ENCODE measurements at places on chromosomes 12 and 14. TPM values are rescaled to one million over a fixed set of nuclear protein-coding genes. Genes with fewer than 3 reads are reported as not detected.

TSPAN19 gene
- not detected for total RNA-seq

KIF5A gene
- total RNA-seq, result 0.08 TPM

FAM90A1 gene
- 0.12 TPM for total RNA-seq

AQP2 gene
- not detected for total RNA-seq

- H3K4me1 ChIP-seq, result no peaks in the 10 kb centered on the region
- no peaks in the 10 kb centered on the region for H3K36me3 ChIP-seq
- H3K27me3 ChIP-seq, result no peaks in the 10 kb centered on the region
- H3K4me3 ChIP-seq, result no peak overlapping the region
- H3K27ac ChIP-seq, result no peak overlapping the region
- no peak for DNase-seq
Measured at GRCh38 chr12:48247181-48247966, 44.3 kb upstream of the OR10AD1 start.

GRCh38 chr12:94731733-94732360 is 81.5 kb upstream of the TMCC3 start:
- no peak for DNase-seq
- H3K27me3 ChIP-seq, result no peaks in the 10 kb centered on the region
- peaks cover 2% of the 10 kb centered on the region for H3K4me1 ChIP-seq
- no peak overlapping the region for H3K4me3 ChIP-seq

DNA sequence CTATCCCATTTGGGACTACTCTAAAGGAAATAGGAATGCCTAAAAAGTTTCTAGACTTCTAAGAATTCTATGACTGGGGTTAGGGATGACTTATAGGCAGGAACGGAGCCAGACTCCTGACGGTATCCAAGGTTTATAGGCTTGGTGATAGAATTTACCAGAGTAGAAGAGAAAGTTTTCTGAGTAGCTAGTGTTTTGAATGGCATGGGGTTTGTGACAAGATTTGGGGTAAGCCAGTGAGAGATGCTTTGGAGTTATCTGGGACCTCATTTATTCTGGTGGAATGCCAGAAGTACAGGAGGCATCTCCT is 444.6 kb downstream of the RAD51B start:
- H3K4me3 ChIP-seq, result no peak overlapping the region
- peaks cover 7% of the 10 kb centered on the region for H3K4me1 ChIP-seq
- H3K27ac ChIP-seq, result no peak overlapping the region
- H3K36me3 ChIP-seq, result no peaks in the 10 kb centered on the region
- H3K27me3 ChIP-seq, result no peaks in the 10 kb centered on the region

DNA sequence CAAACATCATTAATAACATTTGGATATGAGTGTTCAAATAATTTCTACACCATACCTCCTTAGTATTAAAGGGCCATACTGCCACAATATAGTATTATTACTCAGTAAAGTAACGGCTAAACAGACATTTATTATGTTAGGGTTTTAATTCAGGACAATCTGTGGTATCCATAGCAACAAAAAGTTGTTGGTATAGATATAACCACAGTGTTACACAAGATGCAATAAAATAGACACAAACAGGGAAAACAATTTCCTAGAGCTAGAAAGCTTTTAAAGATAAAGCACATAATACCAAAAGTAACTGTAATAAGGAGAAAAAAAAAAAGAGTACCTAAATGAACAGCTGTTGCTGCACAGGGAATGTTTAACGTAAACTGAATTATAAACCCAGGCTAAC is 16.1 kb downstream of the CNIH1 start:
- H3K27me3 ChIP-seq, result no peaks in the 10 kb centered on the region
- no peaks in the 10 kb centered on the region for H3K4me1 ChIP-seq

- no peaks in the 10 kb centered on the region for H3K27me3 ChIP-seq
- H3K4me1 ChIP-seq, result peaks cover 10% of the 10 kb centered on the region
- no peaks in the 10 kb centered on the region for H3K36me3 ChIP-seq
- no peak overlapping the region for H3K27ac ChIP-seq
- DNase-seq, result no peak
Measured at GRCh38 chr12:75905922-75906321, 125.7 kb downstream of the PHLDA1 start.

GRCh38 chr14:67846029-67846610 is 26.5 kb downstream of the RAD51B start:
- H3K27me3 ChIP-seq, result no peaks in the 10 kb centered on the region
- H3K4me3 ChIP-seq, result no peak overlapping the region
- no peak for DNase-seq
- no peaks in the 10 kb centered on the region for H3K36me3 ChIP-seq
- H3K27ac ChIP-seq, result no peak overlapping the region

GRCh38 chr14:55605793-55606192 is 25.8 kb downstream of the KTN1 start:
- H3K4me1 ChIP-seq, result peaks cover 4% of the 10 kb centered on the region
- no peaks in the 10 kb centered on the region for H3K36me3 ChIP-seq
- no peak for DNase-seq
- no peak overlapping the region for H3K4me3 ChIP-seq
- no peak overlapping the region for H3K27ac ChIP-seq
- no peaks in the 10 kb centered on the region for H3K27me3 ChIP-seq

- H3K4me1 ChIP-seq, result no peaks in the 10 kb centered on the region
- no peaks in the 10 kb centered on the region for H3K27me3 ChIP-seq
- no peak overlapping the region for H3K4me3 ChIP-seq
- H3K36me3 ChIP-seq, result no peaks in the 10 kb centered on the region
- no peak for DNase-seq
Measured at GRCh38 chr14:51828017-51828797, 32.2 kb upstream of the GNG2 start.

- H3K36me3 ChIP-seq, result no peaks in the 10 kb centered on the region
- no peaks in the 10 kb centered on the region for H3K4me1 ChIP-seq
- no peak overlapping the region for H3K27ac ChIP-seq
- no peak overlapping the region for H3K4me3 ChIP-seq
- no peak for DNase-seq
- H3K27me3 ChIP-seq, result no peaks in the 10 kb centered on the region
Measured at GRCh38 chr12:30580344-30580743, 115.3 kb downstream of the IPO8 start.

- H3K4me1 ChIP-seq, result no peaks in the 10 kb centered on the region
- no peak for DNase-seq
- H3K36me3 ChIP-seq, result no peaks in the 10 kb centered on the region
- H3K4me3 ChIP-seq, result no peak overlapping the region
- H3K27me3 ChIP-seq, result no peaks in the 10 kb centered on the region
- H3K27ac ChIP-seq, result no peak overlapping the region
Measured at GRCh38 chr14:33370426-33370825, 431.7 kb downstream of the NPAS3 start.

DNA sequence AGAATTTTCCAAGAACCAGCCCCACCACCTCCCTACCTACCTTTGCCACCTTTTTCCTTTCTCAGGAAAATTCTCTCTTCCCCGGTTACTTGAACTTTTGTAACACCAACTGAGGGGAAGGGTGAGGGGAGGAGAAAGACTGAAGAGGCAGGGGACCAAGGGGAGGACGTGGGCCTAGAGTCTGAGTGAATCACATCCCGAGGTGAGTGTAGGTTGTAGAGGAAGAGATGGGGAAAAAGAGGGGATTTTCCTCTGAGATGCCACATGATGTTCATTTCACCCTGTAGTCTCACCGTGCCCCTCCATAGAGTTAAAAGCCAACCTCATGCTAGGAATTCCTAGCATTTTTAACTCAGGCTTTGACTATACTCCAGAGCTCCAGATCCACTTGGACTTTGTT is 311.8 kb downstream of the RPAP3 start:
- H3K4me1 ChIP-seq, result no peaks in the 10 kb centered on the region
- H3K36me3 ChIP-seq, result no peaks in the 10 kb centered on the region
- H3K27me3 ChIP-seq, result no peaks in the 10 kb centered on the region
- DNase-seq, result no peak

DNA sequence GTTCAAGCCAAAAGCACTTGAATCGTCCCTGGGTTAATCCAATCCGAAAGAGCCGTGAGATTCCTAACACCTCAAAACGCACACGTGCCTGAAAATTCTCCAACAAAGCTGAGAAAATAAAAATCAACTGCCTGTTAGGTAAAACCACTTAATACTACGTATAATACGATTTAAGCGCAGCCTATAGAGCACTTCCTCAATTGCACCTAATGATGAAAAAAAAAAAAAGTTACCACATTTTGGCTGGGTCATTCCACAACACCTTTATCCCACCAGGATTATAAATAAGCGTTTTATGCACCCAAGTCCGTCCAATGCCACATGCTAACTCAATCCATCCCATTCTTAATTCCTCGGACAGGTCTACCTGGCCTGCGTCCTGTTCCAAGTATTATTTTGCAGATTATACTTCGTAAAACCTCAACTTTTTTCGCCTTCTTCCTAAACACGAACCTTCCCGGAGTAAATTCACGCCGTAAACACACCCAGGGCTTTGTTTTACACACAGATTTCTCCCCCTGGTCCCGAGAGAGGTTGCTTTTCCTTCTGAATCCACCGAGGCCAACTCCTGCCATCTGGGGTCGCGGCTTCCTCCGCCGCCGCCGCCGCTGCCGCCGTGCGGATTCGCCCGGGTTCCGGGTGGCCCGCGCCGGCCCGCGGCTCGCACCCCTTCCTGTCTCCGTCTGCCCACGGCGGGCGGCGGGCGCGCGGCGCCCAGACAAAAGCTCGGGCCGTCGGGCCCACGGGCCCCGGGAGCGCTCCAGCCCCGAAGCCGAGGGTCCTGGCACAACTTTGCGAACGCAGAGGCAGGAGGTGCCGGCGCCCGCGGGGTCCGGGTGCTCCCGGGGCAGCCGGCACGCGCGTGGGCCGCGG is 66.2 kb downstream of the RNF34 start:
- H3K27me3 ChIP-seq, result no peaks in the 10 kb centered on the region
- H3K27ac ChIP-seq, result no peak overlapping the region
- H3K4me1 ChIP-seq, result no peaks in the 10 kb centered on the region

GRCh38 chr14:58784931-58785330 is 147.2 kb downstream of the DACT1 start:
- peaks cover 6% of the 10 kb centered on the region for H3K4me1 ChIP-seq
- no peak for DNase-seq
- no peak overlapping the region for H3K4me3 ChIP-seq
- no peaks in the 10 kb centered on the region for H3K36me3 ChIP-seq
- no peaks in the 10 kb centered on the region for H3K27me3 ChIP-seq

DNA sequence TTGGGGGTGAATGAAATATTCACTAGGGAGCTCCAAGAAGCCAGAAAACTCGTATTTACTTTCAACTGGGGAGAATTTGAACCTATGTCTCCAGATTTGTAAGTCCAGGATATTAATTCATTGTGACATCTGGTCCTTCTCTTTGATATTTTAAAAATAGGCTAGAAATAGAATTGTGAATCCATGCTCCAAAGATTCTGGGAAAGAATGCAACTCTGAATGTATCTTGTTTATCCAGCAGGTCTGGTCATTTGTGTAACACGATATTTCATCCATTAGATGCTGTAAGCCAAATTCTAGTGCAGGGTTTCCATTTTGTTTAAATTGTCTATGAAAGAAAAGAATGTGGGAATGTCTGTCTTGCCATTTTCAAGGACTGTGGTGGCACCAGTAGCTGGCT is 334.7 kb downstream of the BMP4 start:
- peaks cover 5% of the 10 kb centered on the region for H3K4me1 ChIP-seq
- no peak for DNase-seq
- no peaks in the 10 kb centered on the region for H3K27me3 ChIP-seq
- no peak overlapping the region for H3K27ac ChIP-seq

DNA sequence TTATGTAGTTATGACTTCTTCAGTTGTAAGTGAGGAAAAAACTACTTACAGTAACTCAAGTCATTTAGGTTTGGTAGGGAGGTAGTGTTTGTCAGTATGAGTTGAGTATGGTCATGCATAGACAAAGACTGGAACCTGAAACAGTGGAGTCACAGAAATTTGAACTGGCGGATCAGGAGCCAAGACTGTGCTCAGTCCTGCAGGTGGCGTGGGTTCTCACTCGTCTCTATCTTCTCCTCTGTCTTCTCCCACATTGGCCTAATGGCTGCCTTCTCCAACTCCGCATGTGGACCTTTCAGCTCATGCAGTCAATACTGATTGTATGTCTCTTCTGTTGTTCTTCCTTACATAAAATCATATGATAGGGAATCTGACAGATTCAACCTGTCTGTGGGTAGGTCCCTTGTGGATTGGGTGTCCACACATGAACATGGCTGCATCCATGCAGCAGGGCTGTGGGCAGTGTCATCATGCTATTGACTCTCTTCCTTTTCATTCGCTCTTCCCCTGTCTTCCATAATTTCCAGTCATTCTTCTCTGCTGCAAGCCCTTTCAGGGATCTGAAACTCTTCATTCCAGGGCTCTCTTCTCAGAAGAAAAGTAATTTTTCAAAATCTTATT is 78.8 kb upstream of the NEDD1 start:
- H3K27ac ChIP-seq, result no peak overlapping the region
- no peaks in the 10 kb centered on the region for H3K4me1 ChIP-seq
- H3K36me3 ChIP-seq, result no peaks in the 10 kb centered on the region
- no peaks in the 10 kb centered on the region for H3K27me3 ChIP-seq
- no peak overlapping the region for H3K4me3 ChIP-seq

DNA sequence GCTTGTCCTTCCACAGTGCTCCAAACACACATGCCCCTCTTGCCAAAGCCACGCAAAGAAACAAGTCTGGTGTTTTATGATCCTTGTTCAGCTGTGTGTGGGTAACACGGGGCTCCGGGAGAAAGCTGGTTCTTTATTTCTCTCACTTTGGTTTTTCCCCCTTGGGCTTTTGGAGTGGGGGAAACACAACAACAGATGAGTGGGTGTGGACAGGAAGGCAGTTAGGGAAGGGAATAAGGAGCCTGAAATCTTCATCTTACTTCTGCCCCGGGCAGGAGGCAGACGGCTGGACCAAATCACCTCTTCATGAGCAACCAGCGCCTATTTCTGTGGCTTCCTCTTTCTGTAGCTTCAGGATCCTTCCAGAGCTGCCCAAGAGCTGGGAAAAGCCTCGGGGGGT is 218.5 kb downstream of the PHETA1 start:
- H3K27me3 ChIP-seq, result no peaks in the 10 kb centered on the region
- H3K4me1 ChIP-seq, result no peaks in the 10 kb centered on the region
- H3K27ac ChIP-seq, result no peak overlapping the region
- H3K36me3 ChIP-seq, result no peaks in the 10 kb centered on the region

DNA sequence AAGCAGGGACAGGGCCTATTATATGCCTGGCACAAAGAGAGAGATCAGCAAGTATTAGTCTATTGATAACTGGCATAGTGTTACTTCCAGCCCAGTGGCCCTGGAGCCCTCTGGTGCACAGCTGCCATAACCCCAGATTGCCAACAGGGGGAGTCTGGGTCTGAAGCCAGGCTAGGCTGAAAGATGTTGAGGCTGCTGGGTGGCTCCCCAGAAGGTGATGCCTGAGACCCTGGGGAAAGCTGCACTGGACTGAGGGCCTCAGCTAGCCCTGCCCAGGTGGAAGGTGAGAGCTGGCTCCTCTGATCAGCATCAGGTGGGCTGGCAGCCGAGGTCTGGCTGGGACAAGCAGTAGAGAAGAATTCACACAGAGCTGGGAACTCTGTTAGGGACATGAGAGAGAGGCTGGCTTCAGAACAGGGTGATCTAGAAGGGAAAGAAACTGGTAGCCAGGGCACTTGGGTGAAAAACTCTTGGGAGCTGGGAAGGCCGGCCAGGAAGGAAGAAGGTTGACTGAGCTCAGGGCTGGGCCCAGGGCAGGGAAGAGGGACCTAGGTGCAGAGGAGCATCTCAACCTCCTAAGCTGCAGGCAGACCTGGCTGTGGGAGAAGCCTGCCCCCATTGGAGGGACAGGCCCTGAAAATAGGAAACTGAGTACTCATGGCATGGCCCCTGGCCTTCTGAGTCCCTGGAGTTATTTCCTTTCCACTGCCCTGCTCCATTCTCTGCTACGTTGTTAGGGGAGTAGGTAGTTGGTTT is 3.9 kb downstream of the GZMH start:
- DNase-seq, result no peak
- no peaks in the 10 kb centered on the region for H3K4me1 ChIP-seq
- no peak overlapping the region for H3K4me3 ChIP-seq
- no peaks in the 10 kb centered on the region for H3K36me3 ChIP-seq
- no peak overlapping the region for H3K27ac ChIP-seq
- H3K27me3 ChIP-seq, result no peaks in the 10 kb centered on the region
